ENCODE measurements at places on chromosomes 2 and 18.

- no peak for DNase-seq
Observed at GRCh38 chr2:126656431-126657147, 631 bp downstream of the GYPC start.

DNA sequence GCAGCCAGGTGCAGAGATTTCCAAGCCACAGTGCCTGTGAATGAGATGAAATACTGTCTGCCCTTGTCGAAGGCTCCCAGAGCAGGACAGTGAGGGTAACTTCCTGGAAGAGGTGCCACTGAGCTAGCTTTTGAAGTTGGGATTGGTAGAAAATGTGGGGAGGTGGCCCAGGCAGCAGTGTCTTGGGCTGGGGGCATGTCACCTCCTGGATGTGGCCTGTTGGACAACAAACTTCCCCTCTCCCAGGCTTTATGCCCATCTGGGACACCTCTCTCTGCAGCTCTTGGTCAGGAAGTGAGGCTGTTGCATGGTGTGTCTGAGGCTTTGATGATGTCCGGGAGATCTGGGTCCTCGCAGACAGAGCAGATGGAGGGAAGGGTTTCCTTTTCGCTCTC is 151.4 kb downstream of the DYSF start:
- DNase-seq, result no peak

GRCh38 chr18:78948221-78948620 is 31.4 kb upstream of the SALL3 start:
- no peak for DNase-seq

DNA sequence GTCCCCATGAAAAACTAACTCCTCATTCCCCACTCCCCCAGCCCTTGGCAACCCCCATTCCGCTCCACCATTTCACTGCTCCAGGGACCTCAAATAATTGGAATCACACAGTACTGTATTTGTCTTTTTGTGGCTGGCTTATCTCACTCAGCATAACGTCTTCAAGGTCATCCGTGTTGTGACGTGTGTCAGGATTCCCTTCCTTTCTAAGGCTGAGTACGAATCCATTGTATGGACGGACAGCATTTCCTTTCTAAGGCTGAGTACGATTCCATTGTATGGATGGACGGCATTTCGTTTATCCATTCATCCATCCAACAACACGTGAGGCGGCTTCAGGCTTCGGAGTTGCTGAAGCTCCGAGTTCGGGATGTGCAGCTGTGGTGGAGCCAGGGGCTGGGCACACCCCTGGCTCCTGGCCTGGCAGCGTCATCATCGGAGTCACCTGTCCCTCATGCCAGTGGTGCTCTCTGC is 1.2 kb upstream of the ASB1 start:
- DNase-seq, result no peak

DNA sequence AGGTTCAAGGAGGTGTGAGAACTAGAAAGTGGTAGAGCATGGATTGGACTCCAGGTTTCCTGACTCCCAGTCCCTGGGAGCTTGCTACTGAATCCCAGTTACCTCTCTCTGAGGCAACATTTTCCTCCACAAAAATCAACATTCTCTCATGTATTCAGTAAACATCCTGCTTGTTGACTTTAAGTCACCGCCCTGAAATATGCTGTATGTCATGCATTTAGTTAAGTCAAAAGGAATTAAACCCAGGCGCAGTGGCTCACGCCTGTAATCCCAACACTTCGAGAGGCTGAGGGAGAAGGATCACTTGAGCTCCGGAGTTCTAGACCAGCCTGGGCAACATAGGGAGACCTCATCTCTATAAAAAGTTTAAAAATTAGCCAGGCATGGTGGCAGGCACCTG is 3.8 kb downstream of the MATN3 start:
- DNase-seq, result no peak

GRCh38 chr2:75853436-75853835 is 142.7 kb upstream of the GCFC2 start:
- no peak for DNase-seq

DNA sequence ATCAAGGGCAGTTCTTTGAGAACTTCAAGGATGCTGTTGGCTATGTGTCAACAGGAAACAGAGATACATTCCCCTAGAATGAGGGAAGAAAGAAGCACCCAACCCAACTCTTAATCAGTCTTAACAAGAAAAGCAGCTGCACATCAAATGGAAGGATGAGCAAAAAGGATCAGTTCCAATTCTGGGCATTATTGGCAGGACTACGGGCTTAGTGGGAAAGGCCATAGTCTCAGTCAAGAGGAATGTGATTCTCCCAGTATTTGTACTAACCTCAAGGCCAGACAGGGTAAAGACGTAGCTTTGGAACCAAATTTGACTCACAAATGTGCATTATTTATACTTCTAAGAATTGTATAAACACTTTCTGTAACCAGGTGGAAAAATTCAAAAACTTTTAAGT is 18.2 kb downstream of the BMP10 start:
- DNase-seq, result no peak

GRCh38 chr18:59051470-59052165 is 88.1 kb upstream of the SEC11C start:
- no peak for DNase-seq

GRCh38 chr2:80475970-80476369 is 171.4 kb upstream of the LRRTM1 start:
- no peak for DNase-seq

DNA sequence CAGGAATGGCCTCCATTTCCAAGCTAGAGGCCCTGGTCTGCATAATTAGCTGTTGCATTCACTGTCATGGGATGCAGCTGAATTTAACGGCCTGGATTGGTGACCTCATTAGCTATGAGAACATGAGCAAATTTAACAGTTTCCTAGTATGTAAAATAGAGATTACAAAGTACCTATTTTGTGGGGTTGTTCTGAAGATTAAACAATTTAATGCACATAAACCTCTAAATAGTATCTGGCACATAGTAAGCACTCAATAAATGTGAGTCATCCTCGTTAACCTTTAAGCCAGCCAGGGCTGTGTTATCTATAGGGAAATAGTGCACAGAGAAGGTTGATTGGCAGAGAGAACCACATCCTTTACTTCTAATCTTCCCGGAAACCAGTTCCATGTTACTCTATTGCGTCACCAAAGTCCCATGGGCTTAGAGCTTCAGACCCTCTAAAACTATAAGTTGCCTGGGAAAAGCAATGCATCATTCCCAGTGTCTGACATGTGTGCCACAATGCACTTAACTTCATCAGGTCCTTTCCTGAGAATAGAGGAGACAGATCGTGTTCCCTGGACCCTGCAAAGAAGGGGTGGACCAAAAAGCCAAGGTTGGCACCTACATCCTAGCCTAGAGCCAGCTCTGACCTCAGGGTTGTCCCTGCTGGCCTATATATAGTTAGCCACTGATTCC is 196.5 kb downstream of the LNPK start:
- DNase-seq, result no peak

GRCh38 chr2:121123268-121123667 is 161.7 kb downstream of the TFCP2L1 start:
- DNase-seq, result no peak

GRCh38 chr2:216777637-216778273 is 82.1 kb downstream of the TNP1 start:
- DNase-seq, result no peak
